ENCODE measurements at places on chromosomes 5 and 9.

DNA sequence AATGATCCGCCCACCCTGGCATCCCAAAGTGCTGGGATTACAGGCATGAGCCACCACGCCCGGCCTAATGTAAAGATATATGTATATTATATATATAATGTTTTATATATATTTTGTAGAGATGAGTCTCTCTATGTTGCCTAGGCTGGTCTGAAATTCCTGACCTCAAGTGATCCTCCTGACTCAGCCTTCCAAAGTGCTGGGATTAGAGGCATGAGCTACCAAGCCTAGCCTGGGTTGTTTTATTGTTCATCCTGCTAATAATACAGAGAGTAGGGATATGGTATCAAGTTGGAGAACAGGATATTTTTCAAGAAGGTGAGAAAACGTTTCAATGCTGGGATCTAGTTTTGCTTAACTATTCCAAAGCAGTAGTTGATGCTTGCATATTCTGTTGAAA, 2.9 kb downstream of the SEC24A start:
- no peak for DNase-seq

GRCh38 chr9:33787839-33788238, 7.5 kb upstream of the PRSS3 start:
- no peak for DNase-seq

DNA sequence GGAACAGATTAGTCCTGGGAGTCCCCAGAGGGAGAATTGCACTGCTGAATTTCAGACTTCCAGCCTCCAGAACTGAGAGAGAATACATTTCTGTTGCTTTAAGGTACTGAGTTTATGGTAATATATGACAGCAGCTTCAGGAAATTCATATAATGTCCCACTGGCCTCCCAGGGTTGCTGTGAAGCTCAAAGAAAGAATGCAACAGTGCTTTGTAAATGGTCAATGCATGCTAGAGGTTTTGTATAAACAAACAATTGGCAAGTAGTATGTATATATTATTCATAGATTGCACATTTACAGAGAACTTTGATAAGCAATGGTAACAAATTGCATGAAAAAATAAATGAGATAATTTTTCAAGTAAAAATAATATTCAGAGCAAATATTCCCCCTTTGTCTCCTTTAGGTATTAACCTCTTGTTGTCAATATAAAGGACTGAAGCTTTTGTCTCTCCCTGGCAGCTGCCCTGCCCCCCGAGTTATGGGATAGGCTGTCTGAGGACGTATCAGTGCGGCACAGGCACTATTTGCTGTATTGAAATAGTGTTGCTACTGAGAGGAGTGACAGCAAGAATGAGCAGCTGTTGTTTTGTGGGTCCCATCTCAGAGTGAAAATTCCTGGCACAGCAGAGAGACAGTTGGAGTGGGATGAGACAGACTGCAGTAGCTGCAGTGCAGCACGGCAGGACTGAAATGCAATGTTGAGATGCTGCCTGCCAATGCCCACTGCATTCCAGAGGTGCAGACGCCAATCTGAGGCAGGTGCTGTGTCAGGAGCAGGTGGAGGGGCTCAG, 194.2 kb upstream of the GLRA1 start:
- no peak for DNase-seq

GRCh38 chr9:89791754-89792153, 186.9 kb downstream of the GADD45G start:
- DNase-seq = no peak

GRCh38 chr5:54311176-54311677, 854 bp upstream of the ARL15 start:
- DNase-seq = no peak

GRCh38 chr5:177491429-177491945, 5.9 kb downstream of the PDLIM7 start:
- DNase-seq = peak; percentile 62

GRCh38 chr5:103408408-103408807, 149.8 kb downstream of the MACIR start:
- DNase-seq = no peak

GRCh38 chr9:121192518-121192917, 9.2 kb downstream of the RAB14 start:
- no peak for DNase-seq

DNA sequence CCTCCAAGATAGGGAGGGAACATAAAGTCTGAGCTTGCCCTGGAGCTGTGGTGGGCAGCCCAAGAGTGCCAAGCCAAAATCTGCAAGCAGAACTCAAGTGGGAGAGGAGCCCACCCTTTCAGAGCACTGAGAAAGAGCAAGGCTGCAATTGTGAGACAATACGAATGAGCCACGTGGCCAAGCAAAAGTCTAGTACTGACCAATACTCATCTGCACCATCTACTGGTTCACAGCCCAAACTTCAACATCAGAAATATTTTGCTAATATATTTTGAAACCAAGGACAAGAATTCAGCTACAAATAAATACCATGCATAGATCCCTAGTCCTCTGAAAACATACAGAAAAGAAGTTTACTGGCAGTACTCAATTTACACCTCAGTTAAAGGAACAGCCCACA, 696.2 kb upstream of the COX7C start:
- no peak for DNase-seq

GRCh38 chr9:25350011-25350410, 328.2 kb downstream of the TUSC1 start:
- DNase-seq = no peak

DNA sequence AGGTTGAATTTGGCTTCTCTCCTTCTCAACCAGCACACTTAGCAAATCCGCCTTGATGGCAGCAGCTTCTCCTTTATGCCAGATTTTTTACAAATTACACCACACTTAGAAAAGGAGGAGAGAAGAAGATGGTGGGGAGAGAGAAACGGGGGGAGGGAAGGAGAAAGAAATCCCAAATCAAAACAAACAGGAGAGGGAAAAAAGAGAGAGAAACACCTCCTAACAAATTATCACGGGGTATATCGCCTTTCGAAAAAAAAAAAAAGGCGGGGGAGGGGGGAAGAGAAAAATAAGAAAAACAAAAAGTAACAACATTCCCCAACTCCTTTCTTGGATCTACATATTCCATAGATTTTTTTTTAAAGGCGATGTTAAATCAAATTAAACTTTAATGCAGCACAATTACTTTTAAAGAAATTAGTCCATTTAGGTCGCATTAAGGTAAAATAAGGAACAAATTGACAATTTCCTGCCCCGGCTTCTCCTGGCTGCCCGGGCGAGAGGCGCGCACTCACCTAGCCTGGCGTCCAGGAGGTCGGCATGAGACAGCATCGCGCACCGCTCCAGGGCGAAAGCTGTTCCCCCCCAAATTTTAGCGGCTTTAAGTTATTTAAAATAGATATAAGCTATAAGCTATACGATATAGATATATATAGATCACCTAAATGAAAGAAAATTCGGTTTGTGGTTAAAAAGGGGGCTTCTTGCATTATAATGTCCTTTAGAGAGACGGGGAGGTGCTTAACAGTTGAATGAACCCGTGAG, at the start of gene OTP:
Gene OTP (minus strand): TSS at position 716 of the 765 bp plus-strand sequence. CDS start 164 bp downstream, at position 552.
- no peak for DNase-seq

- no peak for DNase-seq
These were observed 295.1 kb downstream of the TLE1 start for GRCh38 chr9:81393985-81394811.

GRCh38 chr5:6989230-6989629, 276.0 kb downstream of the TENT4A start:
- DNase-seq = no peak

DNA sequence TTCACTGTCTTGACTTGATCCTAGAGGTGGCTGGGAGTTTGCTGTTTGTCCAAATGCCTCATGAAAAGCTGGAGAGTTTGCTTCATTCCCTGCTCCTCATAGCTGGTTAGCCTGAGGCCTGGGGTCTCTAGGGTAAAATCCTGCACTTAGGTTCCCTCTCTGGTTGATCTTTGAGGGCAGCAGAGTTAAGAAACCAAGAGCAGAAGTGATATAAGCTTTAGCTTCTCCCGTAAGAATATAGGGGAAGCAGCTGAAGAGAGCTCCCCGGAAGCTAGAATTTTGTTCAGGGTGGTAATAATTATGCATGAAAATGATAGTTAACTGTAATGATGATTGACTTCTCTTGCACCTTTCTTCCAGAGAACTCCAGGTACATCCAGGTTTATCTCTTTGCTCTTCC, 1.4 kb downstream of the FAM53C start:
- DNase-seq = no peak

DNA sequence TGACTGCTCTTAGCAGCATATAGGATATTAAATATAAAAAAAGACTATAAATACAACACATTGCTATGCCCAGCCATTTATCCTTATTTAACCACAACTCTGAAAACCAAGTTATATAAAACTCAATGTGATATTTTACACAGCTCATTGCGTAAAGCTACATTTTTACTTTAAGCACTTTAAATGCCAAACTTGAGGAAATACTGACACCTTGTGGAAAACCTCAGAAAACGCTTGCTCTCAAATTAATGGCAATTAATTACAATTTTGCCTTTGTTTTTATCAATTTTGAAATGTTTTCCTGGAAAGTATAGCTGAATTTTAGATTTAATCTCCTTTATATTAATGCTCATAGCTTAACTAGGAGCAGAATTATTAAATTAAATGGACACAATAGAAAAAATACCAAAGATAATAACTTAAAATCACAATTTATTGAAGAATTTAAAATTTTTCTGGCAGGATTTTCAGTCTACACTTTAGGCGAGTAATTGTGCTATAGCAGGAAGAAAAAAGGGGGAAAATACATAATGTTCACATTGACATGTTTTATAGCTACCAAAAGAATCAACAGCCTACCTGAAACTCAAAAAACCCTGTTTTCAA, 25.2 kb upstream of the PLAC8L1 start:
- no peak for DNase-seq

DNA sequence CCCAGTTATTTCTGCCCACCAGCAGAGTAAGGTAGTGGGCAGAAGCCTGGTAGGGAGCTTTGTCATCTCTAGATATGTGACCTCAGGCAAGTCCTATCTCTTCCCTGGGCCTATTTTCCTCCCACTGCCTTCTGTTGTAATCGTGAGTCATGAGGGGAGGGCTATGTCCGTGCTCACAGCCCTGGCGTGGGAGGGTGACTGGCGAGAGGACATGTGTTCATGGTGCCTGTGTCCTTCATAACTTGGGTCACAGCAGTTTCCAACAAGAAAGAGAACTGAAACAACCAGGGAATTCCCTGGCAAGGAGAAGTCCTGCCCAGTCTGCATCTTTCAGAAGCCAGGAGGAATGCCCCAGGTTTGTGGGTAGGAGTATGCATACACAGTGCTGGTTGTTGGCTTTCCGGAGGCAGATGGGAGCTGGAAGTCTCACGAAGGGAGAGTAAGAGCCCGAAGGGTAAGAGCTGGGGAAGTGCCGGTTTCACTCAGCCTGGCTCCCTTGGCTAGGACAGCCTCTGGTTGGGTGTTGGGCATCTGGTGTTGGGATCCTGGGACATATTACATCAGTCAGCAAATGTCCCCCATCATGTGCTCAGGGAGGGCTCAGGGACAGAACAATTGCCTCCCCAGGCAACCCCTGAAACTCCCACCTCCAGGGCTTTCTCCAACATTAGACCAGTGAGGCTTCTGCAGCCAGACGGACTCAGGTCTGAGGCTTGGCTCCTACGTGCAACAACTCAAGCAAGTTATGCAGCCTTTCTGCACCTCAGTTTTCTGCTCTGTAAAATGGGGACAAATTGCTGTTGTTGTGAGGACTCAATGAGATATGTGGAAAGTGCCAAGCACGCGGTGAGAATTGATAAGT, 4.3 kb upstream of the TIFAB start:
- peak; percentile 21 for DNase-seq

DNA sequence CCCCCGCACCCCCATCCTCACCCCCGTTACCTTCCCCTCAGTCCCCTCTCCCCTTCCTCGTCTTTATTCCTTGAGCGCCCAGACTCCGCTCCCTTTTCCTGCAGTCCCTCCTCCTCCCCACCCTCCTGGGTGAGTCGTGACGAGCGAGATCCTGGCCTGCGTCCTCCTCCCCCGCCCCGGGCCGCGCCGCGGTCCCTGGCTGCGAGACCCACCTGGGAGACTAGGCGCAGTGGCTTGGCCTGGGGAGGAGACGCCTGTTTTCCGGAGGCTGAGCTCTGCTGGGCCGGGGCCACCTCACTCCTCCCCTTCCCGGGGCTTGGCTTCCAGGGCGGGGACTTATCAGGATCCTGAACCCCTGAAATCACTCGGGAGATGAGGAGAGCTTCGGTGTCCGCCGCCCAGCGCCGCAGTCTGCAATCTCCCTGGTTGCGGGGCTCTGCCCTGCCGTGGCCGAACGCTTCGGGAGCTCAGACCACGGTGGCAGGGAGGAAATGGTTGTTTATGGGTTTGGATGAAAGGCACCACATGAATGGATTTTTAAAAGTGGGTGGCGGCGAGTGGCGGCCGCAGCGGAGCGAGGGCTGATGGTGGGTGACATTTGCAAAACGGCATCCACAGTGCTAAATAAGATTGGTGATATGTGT, 984 bp downstream of the STXBP1 start:
- peak; percentile 30 for DNase-seq

- DNase-seq = no peak
These were observed 97.2 kb downstream of the SH3TC2 start for GRCh38 chr5:148965511-148966265.

- peak; percentile 49 for DNase-seq
These were observed 388 bp downstream of the ANKS6 start for GRCh38 chr9:98795970-98796363.

GRCh38 chr5:170640731-170641588, 137.1 kb downstream of the KCNIP1 start:
- no peak for DNase-seq

DNA sequence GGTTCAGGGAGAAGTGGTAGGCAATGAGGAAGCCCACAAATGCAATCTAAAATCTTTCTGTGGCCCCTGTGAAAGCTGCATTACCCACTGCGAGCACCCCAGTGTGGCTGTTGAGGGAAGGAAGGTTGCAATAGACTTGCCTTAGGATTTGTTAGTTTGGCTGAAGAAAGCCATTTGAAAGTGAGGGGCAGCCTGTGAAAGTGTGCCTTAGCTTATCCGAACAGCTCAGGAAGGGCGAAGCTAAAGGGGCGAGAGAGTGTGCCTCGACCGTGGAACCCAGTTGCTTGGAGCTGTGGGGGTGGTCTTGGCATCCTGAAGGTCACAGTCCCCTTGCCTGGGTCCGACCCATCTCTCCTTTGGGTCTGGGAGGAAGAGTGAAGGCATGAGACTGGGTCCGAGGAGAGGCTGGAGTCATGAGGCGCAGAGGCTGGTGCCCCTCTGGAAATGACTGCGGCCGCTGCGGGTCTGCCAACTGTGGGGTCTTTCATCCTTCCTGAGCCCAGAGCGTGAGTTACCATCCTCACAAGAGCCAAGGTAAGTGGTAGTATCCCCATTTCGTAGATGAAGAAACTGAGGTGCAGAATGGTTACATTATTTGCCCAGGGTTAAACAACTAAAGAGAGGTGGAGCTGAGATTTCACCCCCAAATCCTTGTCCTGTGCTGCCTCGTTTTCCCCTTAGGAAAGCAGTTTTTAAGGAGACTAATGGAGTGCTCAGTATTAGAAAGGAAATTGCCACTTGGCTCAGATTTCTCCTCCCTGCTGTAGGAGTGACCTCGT, 24.4 kb downstream of the SLC25A25 start:
- no peak for DNase-seq

Data from activated CD4-positive, CD25-positive, alpha-beta regulatory T cell treated with anti-CD3 and anti-CD28 coated beads, Interleukin-2, amount 50 U/mL, for 72 hours (primary cell).